ENCODE measurements at places on chromosomes 7 and 10.

- no peak for DNase-seq
Observed at GRCh38 chr7:122298131-122298530, 6.4 kb downstream of the FEZF1 start.

GRCh38 chr7:18903695-18904094, 213.7 kb downstream of the TWIST1 start:
- no peak for DNase-seq

- no peak for DNase-seq
Observed at GRCh38 chr10:86782701-86783418, 26.4 kb downstream of the BMPR1A start.

GRCh38 chr10:89118091-89118490, 89.0 kb downstream of the CH25H start:
- no peak for DNase-seq

GRCh38 chr10:47077941-47078340, 166.7 kb downstream of the PTPN20 start:
- no peak for DNase-seq

DNA sequence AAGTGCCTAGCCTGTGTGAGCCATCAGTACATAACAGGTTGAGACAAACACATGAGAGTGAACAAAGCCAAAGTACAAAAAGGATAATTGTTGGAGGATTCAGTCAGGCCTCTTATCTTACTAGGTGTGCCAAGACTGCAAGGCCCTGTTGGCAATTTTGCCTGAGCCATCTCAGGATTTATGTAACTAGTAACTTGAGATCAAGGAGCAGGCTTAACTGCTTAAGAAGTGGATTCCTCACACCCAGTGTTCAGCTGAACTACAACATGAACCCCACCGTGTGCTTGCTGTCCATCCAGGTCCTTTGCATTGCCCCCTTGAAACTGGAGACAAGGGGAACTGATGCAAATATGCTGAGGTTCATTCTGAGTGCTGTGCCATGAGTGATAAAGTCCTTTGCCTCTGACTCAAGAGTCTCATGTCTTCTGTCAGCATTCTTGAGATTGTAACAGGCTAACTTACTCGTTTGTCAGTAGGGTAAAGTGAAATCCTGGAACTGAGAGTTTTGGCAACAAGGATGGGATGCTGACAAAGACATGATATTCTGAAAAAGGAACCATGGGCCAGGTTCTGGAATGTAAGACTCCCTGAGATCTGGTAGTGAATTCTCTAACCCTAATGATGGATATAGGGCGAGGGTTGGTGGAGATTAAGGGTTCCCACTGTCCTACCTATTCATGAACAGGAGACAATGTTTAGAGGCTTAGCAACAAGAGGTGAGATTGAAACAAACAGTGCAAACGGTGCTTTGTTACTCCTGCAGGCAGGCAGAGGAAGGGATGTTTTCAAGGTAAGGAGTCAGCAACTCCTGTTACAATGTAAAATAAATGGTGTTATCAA, 44.1 kb upstream of the GATAD1 start:
- DNase-seq = no peak

- DNase-seq = no peak
Observed at GRCh38 chr7:79434098-79434497, 19.4 kb downstream of the MAGI2 start.

DNA sequence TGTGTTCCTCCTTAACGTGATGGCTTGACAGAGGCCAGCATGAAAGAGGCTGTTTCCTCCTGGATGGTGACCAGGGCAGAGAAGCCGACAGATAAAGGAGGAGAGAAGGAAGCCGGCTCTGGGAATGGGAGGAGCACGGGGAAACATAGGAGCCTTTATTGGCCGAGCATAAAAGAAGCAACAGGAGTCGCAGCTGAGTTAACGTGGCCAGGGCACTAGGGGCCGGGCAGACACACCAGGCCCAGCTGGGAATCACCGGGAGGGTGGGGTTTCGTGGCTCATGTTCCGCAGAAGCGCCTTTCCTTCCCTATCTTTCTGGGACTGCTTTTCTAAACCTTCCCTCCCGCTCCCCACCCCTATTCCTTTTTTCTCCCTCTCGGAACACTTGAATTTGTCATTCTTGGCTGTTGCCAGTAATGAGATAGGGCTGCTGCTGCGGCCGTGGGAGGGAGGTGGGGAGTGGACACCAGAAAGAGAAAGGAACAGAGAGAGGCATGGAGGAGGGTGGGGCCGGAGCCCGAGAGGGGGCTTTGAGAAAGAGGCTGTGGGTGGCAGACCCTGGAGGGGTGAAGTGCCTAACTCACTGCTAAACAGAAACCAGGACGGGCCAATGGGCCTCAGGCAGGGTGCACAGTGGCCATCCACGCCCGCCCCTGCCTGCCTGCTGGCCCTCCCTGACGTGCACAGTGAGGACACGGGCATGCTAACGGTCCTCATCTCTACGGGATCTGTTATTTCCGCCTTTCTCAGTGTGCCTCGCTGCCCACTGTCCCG, 65.2 kb downstream of the COL13A1 start:
- DNase-seq = no peak

DNA sequence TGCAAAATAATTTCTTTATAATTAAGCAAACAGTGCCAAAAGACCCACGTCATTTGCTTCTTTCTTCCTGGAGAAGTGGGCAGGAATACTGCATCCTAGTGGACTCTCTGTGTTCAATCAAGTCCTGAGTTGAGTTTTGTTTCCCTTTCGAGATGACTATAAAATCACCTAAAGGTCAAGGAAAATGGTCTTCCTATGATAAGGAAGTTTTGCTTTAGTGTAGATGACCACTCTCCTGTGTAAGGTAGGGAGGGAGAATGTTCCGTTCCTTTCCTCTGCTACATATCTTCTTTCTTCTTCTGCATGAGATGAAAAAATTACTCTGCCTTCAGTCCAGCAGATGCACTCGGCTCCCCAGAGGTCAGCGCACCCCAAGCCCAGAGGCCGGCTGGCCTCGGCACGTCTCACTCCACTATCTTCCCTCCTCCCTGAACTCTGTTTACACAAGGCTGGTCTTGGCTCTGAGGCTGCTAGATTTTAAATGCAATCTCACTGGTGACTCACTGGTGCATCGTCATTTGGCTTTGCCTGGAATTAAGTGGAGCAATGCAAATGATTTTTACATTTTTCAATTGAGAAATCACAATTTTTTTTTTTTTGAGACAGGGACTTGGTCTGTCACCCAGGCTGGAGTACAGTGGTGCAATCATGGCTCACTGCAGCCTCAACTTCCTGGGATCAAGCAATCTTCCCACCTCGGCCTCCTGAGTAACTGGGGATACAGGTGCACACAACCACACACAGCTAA, 18.6 kb upstream of the VDAC2 start:
- DNase-seq = peak; percentile 33

- DNase-seq = no peak
Observed at GRCh38 chr7:67620216-67620933, 623.7 kb downstream of the TYW1 start.

DNA sequence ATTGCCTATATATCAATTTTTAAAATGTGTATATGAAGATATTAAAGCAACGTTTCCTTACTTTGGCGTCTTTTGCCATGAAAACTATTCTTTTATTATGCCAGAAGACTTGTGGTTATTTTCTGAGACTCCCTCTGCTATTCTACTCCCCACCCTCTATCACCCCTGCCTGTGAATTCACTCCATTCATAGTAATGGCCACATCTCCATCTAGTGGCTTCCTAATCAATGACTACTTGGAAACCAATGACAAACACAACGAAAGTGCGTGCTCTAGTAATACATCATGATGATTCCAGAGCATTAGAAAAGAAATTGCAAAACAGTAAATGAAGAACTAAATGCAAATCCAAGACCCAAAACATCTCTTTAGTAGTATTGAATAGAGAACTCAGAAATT, 186.7 kb upstream of the HGF start:
- DNase-seq = peak; percentile 2

DNA sequence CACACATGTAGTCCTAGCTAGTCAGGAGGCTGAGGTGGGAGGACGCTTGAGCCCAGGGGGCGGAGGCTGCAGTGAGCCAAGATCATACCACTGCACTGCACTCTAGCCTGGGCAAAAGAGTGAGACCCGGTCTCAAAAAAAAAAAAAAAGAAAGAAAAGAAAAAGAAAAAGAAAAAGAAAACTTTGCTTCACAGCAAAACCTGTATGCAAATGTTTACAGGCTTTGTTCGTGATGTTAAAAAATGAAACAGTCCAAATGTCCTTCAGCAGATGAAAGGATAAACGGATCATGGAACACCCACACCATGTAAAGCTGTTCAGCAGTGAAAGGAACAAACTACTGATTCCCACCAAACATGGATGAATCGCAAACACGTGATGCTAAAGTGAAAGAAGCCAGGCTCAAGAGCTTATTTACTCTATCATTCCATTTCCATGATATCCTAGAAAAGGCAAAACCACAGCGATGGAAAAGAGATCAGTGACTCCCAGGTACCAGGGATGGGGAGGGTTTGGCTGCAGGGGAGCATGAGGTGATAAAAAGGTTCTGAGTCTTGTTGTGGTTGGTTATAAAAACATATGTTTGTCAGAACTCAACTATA, 15.1 kb downstream of the LRRC20 start:
- no peak for DNase-seq

DNA sequence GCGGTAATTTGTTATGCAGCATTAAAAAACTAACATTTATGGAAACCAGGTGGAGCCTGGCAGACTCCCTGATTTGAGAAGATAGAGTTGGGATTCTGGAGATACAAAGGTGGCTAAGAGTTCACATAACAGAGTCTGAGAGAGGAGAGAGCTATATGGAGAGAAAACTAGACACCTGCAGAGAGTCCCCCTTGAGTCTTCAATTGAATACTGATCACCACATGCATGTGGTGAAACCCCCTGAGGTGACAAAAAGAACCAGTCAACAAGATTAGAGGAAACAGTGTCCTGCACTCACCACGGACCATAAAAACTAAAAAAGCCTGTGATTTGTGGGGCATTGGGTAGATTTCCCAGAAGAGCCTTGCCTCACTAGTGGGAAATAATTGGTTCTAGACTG, 10.1 kb downstream of the GIMAP2 start:
- no peak for DNase-seq

DNA sequence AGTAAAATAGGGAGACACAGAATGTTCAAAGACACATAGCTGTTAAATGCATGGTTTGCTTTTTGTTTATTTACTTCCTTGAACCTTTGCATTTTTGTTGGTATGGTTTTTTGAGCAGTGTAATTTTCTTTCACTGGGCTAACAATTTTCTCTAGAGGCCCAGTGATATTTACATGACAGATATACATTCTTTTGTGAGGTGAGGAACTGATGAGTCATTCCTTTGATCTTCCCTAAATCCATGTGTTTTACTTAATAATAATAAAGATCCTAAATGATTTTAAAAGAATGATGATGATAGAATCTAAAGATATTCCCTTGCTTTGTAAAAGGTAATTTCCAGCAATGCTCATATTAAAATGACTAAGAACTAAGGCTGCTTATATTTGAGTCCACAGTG, 188.5 kb upstream of the ANK3 start:
- no peak for DNase-seq

- DNase-seq = no peak
Observed at GRCh38 chr10:2619472-2619871, 447.9 kb upstream of the PFKP start.

GRCh38 chr7:41977151-41977651, 259.8 kb downstream of the GLI3 start:
- DNase-seq = no peak

- DNase-seq = no peak
Observed at GRCh38 chr7:2903682-2904162, 59.6 kb upstream of the GNA12 start.

- DNase-seq = no peak
Observed at GRCh38 chr7:44258865-44259546, 58.2 kb downstream of the YKT6 start.

DNA sequence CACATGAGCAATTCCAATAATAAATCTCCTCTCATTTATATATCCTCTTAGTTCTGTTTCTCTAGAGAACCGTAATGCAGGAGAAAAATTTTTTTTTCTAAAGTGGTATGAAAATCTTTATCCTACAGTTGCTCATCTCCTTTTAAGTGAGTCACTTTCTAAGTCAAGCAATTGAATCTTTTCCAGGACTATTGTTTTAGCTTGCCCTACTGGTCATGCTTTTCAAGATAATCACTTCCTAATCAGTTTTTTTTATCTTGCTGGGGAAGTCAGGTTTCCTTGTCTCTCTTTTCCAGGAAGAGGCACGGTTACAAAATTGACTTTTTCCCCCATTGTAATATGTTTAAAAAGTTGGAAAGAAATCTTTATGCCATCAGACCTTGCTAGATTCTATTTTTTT, 44.0 kb downstream of the INPP5F start:
- no peak for DNase-seq

DNA sequence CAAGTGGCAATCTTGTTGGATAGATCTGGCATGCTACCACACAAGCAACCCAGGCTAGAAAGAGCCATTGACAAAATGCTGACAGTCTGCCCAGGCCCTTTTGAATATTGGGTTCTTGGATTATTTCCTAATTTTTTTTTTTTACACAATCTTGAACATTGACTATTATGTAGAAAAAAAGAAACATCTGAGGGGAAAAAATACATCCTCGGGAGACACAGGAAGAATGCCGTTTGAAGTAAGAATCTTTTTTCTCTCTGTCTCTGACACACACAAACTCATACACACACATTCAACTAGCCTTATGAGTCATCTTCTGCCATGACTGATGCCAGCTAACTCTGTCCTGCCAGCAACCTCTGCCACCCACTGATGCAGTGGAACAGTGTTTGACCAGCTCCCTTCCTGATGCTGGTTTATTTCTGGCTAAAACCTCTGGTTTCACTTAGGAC, 47.2 kb downstream of the SORBS1 start:
- DNase-seq = no peak

DNA sequence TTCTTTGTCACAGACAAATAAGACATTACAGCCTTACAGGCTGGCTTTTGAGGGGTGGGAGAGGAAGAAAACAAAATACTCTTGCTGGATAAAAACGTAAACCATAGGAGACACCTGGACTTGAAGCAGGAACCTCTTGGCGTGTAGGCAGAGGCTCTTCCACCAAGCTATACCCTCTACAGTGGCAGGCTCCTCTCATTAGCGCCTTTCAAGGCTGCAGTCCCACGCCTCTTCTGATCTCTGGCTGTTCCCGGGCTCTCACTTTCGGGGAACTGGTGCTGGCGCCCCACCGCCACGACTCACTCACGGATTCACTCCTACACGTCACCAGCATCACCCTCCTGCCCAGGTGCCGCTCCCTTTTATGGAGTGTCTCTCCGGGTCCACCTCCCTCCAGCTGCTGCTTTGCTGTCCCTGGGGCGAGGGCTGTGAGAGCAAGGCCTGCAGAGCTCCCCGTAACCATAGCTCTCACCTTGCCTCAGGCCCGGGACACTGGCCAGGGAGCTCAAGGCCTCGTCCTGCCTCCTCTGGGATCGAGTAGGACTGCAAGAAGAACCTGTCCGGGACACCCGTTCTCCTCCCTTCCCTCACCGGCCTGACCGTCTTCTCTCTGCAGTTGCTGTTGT, 62.6 kb downstream of the ZNF777 start:
- DNase-seq = no peak

DNA sequence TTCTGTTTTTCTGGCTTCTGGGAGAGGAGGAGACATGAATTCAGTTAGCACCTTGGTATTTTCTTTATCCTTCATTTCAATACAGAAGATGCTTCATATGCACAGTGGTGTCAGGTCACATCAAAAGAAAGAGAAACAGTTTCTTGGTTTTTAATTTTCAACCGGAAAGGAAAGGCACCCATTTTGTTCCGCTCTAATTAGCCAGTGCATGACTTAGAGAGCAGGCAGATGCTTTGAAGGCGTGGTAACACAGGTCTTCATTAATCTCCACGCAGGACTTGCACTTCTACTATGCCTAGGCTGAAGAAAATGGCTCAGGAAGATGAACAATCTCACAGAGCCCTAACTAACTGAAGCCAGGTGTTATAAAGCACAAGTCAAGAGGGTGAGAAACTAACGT, 70.4 kb upstream of the ATRNL1 start:
- DNase-seq = no peak

Data from LNCaP clone FGC (cell line).